Effector CD4-positive, alpha-beta T cell (primary cell): ENCODE measurements at places on chromosomes 6 and 20.
A peak's percentile ranks its signal among the peaks of the same experiment; 100 is the strongest.

DNA sequence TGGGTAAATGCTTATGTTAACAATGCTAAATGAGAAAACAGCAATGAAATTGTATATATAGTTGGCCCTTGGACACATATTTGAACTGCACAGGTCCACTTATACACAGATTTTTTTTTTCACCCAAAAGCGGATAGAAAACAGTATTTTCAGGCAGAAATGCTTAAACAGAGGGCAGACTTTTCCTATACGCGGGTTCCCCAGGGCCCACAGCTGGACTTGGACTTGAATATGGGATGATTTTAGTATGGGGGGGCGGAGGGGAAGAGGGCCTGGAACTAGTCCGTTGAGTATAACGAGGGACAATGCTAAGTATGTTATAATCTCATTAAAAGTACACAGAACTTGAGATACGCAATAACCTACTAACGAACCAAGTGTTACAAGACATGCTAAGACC lies 1.1 kb upstream of the PRSS35 start:
- no peak for DNase-seq

DNA sequence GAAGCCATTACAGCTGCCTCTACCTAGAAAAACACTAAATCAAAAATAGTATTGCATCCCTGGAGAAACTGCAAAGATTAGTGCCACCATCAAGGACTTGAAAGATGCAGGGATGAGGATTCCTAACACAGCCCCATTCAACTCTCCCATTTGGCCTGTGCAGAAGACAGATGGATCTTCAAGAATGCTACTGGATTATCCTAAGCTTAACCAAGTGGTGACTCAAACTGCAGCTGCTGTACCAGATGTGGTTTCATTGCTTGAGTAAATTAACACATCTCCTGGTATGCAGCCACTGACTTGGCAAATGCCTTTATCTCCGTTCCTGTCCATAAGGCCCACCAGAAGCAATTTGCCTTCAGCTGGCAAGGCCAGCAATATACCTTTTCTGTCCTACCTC lies 117.4 kb downstream of the TBC1D32 start:
- no peak for DNase-seq

GRCh38 chr6:168131464-168132415 lies 52.7 kb upstream of the FRMD1 start:
- no peak for DNase-seq

GRCh38 chr6:24431045-24431451 lies 28.3 kb downstream of the MRS2 start:
- no peak for DNase-seq

- DNase-seq: no peak
Measured at GRCh38 chr6:14921878-14922671, 323.8 kb upstream of the JARID2 start.

GRCh38 chr6:138503881-138504680 lies 4.8 kb upstream of the NHSL1 start:
- DNase-seq: no peak

DNA sequence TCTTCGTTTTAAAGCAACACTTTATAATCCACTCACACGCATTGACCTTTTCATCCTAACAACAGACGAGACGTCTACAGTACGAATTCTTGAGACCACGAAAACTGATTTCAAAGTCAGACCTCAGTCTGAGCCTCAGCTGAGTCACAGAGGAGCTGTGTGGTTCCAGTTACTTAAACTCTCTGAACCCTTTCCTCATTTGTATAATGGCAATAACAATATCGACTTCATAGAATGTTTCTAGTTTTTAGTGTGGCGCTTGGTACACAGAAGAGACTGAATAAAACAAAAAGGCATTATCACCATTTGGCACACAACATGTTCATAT lies 236.9 kb downstream of the ATXN1 start:
- DNase-seq: no peak

DNA sequence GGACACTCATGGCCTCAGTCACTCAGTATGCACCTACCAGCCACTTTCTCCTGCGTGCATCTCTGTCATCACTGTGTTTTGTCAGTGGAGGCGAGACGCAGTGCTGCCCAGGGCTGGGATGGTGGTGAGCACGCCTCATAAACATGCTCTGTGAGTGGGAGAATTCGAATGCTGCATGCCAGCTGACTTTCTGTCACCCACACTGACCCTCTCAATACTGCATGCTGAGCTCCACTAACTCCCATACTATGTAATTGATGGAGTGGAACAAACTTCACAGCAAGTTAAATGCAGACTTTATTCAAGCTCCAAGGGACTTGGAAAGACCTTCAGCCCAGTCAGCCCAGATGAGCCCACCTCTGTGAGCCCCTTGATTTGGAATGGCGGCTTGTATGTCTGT lies 22.7 kb upstream of the GGTLC1 start:
- no peak for DNase-seq

DNA sequence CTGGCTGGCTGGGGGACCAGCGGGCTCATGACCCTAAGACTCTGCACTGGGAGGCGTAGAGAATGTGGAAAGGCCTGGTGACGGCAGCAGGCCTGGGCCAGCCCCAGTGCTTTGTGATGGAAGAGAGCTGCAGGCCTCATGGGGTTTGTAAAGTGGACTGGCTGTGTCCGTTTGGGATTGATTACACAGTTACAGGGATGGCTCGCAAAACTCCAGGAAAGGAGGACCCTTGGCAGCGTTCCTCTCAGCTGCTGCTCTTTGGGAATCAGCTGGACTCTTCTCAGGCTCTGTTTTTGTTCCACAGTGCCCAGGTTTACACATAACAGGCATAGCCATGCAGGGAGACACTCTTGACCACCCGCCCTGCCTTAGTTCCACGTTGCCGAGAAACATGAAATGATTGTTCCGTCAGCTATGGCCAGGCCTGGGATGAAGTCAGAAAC lies 89.0 kb downstream of the SLX4IP start:
- no peak for DNase-seq

- no peak for DNase-seq
Measured at GRCh38 chr20:10828180-10828579, 154.4 kb upstream of the JAG1 start.

DNA sequence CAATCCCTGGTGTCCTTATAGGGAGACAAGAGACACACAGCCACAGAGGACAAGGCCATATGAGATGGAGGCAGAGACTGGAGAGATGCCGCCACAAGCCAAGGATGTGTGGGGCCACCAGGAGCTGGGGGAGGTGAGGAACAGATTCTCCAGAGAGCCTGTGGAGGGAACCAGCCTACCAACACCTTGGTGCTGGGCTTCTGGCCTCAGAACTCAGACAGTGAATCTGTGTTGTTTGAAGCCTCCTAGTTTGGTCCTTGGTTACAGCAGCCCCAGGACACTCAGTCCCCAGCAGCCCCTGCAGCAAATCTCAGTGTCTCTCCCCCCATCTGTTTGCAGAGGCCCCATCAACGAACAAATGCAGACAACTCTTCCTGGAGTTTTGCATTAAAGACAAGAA lies 73.2 kb upstream of the BHLHE23 start:
- DNase-seq: no peak

- DNase-seq: peak; percentile 14
Measured at GRCh38 chr6:39137245-39137644, 22.3 kb upstream of the SAYSD1 start.

- DNase-seq: no peak
Measured at GRCh38 chr6:135353113-135353512, 144.4 kb downstream of the AHI1 start.

DNA sequence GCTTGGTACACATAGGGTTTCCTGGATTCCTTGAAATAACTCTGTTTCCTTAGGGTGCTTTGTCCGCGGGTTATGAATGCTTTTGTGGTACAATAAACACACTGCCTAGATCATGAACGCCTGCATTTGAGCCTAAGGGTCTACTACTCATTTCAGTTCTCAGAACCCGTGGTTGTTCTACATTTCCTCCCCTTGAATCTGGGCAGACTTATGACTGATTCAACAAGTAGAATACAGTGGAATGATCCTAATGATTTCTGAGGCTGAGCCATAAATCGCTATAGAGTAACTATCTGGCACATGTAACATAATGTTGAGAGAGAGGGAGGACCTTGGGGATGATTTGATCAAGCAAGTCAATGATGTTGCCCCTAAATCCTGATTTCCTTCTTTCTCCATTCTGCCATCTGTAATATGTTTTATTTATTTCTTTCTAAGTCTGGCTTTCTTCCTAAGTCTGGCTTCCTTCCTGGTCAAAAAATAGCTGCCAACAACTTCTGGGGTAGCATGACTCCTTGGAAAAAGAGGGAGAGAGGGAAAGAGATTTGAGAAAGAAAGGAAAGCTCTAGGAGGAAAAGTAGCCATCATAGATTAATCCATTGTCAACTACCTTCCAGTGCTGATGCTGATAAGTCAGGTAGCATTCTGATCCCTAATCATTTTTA lies 23.0 kb downstream of the ABRACL start:
- no peak for DNase-seq

DNA sequence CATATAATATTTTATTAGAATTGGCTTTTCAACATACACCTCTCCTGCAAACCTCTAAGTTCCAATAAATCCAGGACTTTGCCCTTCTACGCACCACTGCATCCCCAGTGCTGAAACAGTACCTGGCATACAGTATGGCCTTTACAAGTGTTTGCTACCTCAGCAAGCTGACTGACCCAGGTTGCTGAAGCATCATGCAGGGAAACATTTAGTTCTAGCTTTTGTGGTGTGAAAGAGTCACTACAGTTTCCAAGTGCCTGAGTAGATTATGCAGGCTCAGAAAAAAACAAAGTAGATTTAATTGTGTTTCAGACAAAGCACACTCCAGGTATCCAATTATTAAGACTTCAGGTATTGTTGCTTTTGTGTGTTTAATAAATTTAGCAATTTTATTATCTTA lies 614.2 kb upstream of the NRSN1 start:
- no peak for DNase-seq

DNA sequence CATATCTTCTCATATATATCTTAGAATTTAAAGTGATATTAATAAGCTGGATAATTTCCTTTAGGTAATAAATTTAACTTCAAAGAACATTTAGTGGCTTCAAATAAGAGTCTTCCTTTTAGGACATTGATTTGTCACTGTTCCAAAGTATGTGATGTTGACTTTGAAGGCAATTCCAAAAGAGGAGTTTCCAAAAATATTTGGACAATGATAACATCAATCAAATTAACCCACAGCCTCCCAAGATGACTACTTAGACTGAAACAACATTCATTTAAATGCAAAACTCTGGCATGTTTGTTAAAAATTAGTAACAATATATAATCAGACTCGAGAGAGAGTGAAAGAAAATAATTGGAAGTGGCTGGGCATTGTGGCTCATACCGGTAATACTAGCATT lies 211.1 kb downstream of the OGFRL1 start:
- DNase-seq: no peak

- no peak for DNase-seq
Measured at GRCh38 chr20:58078741-58079522, 149.5 kb downstream of the ANKRD60 start.

GRCh38 chr6:24951811-24952299 lies 16.1 kb upstream of the RIPOR2 start:
- DNase-seq: peak; percentile 24

- no peak for DNase-seq
Measured at GRCh38 chr6:26507658-26508057, 7.6 kb downstream of the BTN1A1 start.

DNA sequence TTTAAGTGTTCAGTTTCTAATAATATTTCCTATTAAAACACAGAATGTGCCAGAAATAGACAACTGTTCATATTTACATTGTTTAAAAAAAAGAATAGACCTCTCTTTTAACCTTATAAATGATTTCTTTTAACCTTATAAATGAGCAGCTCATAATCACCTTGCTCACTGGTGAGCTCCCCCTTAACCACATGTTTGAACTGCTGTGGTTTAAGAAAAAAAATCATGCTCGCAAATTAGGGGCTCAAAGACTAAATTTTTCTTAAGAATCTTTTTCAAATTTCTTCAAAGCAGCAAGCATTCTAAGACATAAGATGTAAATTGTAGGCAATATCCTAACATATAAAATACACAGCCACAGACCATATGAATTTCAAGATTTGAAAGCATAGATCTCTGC lies 32.8 kb downstream of the FAM8A1 start:
- no peak for DNase-seq
